ENCODE measurements at places on chromosomes 2 and 18.

GRCh38 chr2:5123582-5124196 lies 568.5 kb upstream of the SOX11 start:
- DNase-seq = no peak

- DNase-seq = no peak
These were observed 40.7 kb upstream of the C2orf66 start for GRCh38 chr2:196849895-196850294.

DNA sequence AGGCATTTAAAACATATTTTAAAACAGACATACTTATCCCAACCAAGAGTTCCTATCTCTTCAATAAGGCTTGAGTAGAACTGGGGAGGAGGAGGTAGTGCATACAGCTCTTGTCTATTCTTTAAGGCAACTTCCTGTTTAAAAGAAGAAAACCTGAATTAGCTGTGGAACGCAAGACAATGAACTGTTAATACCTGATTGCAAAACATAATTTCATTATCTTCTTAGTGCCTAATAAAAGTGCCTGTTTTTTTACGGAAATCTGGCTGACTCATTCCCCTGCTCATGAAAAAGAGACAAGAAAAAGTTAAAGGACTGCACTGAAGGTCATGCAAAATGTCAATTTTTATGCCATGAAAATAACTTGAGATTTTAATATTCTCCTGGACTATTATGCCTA lies 19.2 kb downstream of the FANCL start:
- no peak for DNase-seq

GRCh38 chr2:96825057-96825456 lies 9.0 kb downstream of the CNNM3 start:
- no peak for DNase-seq

DNA sequence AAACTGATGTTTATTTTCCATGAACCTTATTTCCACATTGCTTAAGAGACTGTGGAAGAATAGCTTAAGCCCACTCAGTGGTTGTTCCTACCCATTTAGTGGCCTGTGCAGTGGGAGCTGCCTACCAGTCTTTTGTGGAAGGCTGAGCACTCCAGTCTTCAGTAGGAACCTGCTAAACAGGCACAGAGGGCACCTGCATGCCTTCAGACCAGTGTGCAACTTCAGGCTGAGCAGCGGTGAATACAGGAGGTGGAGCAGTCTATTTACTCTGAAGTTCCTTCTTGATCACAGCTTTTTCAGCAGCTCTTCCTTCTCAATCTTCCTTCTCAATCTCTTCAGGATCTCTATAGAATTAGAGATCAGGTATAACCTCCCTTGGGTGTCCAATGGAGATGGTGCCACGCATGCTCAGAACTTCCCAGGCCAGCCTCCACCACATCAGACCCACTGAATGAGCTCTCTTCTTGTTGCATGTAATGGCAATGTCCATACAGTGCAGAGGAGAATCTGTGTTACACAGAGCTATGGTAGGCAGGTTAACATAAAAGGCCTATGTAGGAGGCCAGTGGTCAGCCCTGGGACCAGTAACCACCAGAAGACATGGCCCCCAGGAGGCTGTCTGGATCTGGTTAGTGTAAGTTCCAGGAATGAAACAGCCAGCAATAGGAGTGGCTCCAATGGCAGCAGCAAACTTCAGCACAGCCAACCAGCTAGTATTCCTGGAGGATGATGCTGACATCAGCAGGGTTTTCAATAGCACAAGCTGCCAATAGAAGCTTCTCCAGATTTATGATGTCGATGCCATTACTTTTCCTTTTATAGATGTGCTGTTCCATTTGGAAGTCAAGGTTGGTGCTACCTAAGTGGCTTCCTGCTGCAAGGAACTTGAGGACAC lies 47.9 kb upstream of the MAT2A start:
- DNase-seq = no peak

- no peak for DNase-seq
These were observed 383.7 kb downstream of the CDH2 start for GRCh38 chr18:27793013-27793785.

GRCh38 chr2:160085662-160086061 lies 23.2 kb upstream of the PLA2R1 start:
- no peak for DNase-seq

GRCh38 chr2:27407798-27408491 lies 1.4 kb downstream of the PPM1G start:
- DNase-seq = no peak

- DNase-seq = no peak
These were observed 10.5 kb upstream of the FAM124B start for GRCh38 chr2:224412141-224413015.

DNA sequence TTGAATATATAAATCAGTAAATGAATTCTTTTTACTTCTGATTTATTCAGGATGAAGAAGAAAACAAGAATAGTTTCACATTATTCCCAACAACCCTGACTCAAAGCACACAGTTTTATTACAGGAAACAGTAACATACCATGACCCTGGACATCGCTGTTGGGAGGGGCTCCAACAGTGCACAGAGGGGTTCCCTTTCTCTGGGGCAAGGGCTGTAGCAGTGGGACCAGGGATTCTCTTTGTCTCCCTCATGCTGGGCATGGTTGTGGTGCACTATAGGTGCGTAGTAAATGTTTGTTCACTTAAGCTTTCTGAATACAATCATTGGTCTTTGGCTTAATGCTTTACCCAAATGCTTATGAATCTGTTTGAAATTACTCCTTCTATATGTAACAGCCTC lies 189.4 kb downstream of the BCL2 start:
- DNase-seq = no peak

DNA sequence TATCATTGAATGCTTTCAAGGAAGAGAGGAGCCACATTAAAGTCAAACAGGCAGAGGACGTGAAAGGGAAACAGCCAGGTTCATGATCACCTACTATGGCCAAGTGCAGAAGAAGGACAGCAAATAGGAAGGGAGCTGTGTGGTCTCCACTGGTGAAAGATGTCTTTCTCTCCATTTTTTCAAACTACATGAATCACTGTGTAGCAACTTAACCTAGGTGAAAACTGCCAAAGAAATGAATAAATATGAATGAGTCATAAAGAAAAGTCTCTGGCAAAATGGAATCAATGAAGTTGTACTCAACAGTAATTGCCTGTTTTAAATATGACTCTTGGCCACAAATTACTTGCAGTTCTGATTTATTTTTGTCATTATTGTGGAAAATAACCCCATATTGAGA lies 452.6 kb upstream of the PKDCC start:
- no peak for DNase-seq
